ENCODE measurements at places on chromosomes 12 and 14.
A peak's percentile ranks its signal among the peaks of the same experiment; 100 is the strongest.

- no peak for DNase-seq
Observed at GRCh38 chr12:92061061-92061460, 84.6 kb downstream of the BTG1 start.

- DNase-seq = peak; percentile 96
Observed at GRCh38 chr12:118016424-118017264, at the start of gene RFC5. RFC5 (plus strand) TSS chr12:118016703; CDS start chr12:118016828, 125 bp downstream.

DNA sequence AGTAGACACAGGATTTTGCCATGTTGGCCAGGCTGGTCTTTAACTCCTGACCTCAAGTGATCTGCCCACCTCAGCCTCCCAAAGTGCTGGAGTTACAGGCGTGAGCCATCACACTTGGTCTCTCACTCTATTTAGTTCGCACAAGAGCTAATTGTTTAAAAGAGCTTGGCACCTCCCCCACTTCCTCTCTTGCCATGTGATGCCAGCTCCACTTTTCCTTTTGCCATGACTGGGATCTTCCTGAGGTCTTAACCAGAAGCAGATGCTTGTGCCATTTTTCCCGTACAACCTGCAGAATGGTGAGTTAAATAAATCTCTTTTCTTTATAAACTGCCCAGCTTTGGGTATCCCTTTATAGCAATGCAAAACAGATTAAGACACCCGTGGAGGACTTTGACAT lies 200.1 kb upstream of the FRMD6 start:
- DNase-seq = no peak

GRCh38 chr14:59823179-59823578 lies 47.4 kb downstream of the RTN1 start:
- no peak for DNase-seq

GRCh38 chr14:95776798-95777534 lies 63.0 kb upstream of the TCL1A start:
- no peak for DNase-seq

- no peak for DNase-seq
Observed at GRCh38 chr14:105337966-105338741, 23.6 kb downstream of the PACS2 start.

DNA sequence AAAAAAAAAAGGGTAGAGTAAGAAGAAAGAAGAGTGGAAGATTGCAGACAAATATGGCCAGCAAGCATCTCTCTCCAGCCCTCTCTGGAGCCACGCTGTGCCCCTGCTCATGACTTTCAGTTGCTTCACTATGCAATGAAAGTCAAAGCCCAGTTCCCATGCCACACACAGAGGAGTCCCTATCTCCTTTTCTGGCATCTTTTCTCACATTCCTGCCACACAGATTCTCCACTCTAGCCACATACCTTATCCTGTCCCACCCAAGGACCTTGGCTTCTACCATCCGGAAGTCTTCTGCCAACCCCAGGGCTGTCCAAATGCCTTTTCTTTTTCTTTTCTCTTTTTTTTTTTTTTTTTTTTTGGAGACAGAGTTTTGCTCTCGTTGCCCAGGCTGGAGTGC lies 39.3 kb upstream of the CAPRIN2 start:
- DNase-seq = no peak

- DNase-seq = no peak
Observed at GRCh38 chr14:93683226-93683625, 105.1 kb downstream of the PRIMA1 start.

DNA sequence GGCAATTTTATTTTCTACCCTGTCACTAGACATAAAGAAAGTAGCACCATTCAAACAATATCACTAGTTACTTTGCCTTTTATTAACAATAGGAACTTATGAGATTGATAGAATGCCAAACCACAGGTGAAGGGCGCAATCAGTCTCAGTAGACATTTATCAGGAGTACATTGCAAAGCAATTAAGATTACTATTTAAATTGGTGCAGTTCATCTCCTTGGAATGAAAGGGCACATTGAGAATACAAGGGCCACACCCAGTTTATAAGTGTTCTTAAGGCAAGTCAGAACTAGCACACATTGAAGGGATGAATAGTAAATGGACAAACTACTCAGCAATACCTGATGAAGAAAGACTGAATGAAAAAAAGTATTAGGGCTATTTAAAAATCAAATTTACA lies 601.4 kb downstream of the C12orf50 start:
- DNase-seq = no peak

GRCh38 chr14:100096656-100097055 lies 31.4 kb downstream of the EVL start:
- DNase-seq = no peak

GRCh38 chr12:77401770-77402081 lies 336.4 kb upstream of the E2F7 start:
- no peak for DNase-seq

DNA sequence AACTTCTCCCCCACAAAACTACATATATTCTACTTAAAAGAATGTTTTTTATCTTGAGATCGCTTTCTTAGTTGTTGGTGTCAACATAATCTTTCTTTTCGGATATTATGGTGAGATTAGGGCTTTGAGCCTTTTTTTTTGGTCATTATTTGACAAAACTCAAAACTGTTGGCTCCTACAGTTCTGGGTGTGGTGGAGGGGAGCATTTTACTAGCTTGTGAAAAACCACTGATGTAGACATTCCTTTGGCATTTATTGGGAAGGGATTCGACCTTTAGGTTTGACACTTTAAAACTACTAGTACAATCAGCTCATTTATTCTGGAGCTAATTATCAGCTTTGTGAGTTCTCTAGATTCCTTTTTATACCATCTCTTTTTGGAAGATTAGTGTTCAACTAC lies 24.4 kb downstream of the MSRB3 start:
- no peak for DNase-seq

GRCh38 chr14:21867541-21867940 lies 193.9 kb upstream of the OR4E1 start:
- DNase-seq = no peak

- no peak for DNase-seq
Observed at GRCh38 chr12:53748072-53748840, 3.5 kb downstream of the CISTR start.

DNA sequence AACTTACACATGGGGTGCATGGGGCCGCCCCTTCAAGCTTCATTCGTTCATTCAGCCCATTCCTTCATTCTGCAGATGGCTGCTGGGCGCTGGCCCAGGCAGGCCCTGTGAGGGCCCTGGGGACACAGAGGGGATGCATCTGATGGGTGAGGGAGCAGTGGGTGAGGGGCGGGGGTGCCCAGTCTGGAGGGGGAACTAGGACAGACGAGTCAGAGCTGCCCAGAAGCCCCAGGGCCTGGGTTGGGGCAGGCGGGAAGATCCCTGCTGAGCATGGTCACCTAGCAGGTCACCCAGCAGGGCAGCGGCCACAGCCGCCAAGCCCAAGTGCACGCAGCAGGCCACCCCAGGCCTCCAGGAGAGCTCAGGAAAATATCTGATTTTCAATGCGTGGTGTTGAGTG lies 14.1 kb downstream of the TRMT61A start:
- no peak for DNase-seq

DNA sequence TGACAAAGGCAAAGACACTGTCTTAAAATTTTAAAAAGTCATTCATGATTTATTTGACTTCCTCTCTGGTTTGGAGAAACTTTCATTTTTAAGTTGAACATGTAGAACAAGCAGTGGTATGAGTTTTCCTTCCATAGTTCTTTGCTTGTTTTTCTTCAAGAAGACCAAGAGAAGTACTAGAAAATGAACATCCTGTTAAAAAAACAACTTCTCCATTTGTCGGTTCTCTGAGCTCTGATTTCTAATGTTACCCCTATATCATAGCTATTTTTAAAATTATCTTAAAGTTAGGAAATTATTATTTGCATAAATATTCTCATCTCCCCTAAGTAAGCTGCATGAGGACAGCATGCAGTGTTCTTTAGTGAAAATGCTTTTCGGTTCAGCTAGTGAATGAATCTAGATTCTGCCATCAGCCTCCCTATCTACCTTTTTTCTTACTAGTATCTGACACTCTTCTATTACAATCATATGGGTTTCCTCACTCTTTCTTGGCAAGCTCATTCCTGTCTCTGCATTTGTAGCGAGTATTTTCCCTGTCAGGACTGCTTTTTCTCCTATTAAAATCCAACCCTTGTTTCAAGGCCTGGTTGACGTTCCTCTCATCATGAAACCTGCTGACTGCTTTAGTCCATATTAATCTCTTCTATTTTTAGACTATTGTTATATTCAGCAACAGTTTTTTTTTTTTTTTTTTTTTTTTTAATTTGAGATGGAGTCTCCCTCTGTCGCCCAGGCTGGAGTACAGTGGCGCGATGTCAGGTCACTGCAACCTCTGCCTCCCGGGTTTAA lies 15.8 kb downstream of the DIP2B start:
- DNase-seq = no peak

DNA sequence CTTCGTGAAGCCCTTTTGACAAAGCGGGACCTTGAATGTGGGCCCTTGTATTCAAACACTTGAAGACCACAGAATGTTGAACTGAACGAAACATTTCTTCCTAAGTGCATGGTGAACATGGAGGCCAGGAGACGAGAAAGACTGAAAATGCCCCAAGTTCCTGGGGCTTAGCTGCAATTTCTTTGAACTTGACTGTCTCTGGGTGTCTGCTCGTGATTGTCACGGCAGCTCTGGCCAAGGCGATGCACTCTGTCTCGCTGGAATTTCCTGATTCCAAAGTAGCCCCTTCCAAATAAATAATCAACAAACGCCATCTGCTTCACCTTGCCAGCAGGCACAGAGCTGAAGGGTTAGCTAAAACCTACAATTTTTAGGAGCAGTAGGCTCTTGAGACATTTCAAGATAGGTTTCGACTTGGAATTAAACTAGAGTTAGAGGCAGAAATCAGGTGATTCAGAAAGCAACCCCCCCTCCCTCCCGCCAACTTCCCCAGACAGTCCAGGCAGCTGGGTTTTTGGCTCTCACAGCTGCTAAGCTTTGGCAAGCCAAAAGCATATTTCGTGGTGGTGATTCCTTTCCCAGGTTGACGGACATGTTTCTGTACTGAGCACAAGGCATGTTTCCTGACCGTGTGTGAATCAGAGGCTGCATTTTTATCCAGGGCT lies 13.5 kb upstream of the IRF2BPL start:
- no peak for DNase-seq

- DNase-seq = no peak
Observed at GRCh38 chr12:46830731-46831334, 5.0 kb upstream of the SLC38A4 start.

DNA sequence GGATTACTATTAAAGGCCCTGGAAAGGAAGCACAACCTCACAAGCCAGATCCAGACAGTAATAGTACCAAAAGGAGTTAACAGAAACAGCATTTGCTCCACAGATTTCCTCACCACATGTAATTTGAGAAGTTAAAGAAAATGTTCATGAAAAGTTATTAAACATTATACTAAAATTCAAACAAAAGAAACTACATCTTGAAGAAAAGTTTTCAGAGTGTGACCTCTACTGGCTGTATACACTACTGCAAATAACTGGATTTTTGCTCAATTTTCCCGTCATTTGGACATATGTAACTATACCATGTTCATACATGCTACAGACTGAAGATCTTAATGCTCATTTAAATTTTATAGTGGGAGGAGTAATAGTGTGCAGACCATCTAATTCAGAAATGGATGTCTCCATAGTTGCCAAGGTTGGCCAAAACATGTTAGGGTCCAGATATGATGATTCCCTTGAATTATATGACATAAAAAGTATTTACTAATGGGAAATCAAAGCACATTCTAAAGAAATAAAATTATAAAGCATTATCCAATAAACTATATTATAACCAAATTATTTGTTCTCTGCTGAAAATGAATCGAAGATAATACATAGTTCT lies 5.6 kb downstream of the KRR1 start:
- no peak for DNase-seq

GRCh38 chr14:99744199-99744872 lies 48.9 kb upstream of the EML1 start:
- no peak for DNase-seq

DNA sequence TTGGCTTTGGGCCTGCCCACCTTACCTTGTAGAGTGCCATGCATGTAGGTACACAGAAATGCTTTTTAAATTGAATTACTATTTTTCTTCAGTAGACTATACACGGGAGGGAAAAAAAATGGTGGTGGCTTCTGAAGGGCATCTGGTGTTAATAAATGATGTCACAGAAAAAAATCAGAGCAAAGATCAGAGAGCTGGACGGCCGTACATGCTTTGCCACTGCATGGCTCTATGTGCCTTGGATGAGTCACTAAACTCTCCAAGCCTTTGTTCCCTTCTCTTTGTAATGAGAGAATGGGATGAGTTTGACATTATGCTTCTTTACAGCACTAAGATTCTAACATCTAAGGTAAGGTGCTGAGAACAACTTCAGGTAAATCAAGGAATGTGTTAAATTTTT lies 376.4 kb upstream of the DDHD1 start:
- DNase-seq = no peak

GRCh38 chr12:18430425-18431048 lies 169.2 kb downstream of the PIK3C2G start:
- DNase-seq = no peak

- DNase-seq = no peak
Observed at GRCh38 chr12:5656836-5657235, 224.9 kb downstream of the NTF3 start.

DNA sequence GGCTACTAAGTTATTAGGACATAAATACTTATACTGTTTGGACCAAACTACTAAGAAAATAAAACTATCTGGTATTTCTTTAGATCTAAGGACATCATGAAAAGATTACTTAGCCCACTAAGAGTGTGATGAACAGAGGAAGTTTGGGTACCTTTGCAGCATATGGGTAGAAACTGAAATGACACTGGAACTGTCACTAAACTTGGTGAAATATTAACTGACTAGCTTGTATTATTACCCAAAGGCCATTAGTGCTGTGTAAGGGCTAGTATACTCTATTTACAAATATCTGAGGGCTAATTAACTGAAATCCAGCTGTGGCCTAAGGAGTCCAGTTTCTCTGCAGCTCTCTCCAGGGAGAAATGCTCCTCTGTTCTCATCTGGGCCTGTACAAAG lies 45.5 kb downstream of the PAWR start:
- DNase-seq = no peak

- no peak for DNase-seq
Observed at GRCh38 chr12:18684430-18684829, 53.4 kb downstream of the PLCZ1 start.

GRCh38 chr14:74292061-74292460 lies 10.7 kb downstream of the ABCD4 start:
- no peak for DNase-seq

Measured in stimulated activated CD4-positive, alpha-beta T cell treated with anti-CD3 and anti-CD28 coated beads, TNF-alpha, amount 100 ng/mL, for 1 hour (primary cell).